ENCODE measurements at places on chromosomes 12 and 14. TPM values are rescaled to one million over a fixed set of nuclear protein-coding genes. Genes with fewer than 3 reads are reported as not detected.
A peak's percentile ranks its signal among the peaks of the same experiment; 100 is the strongest.

LRRC10 gene
- total RNA-seq = not detected

GLS2 gene
- total RNA-seq = not detected

KCNH3 gene
- 0.43 TPM for total RNA-seq

SYNJ2BP gene
- total RNA-seq = 11.8 TPM

LRP6 gene
- 34.4 TPM for total RNA-seq

P2RX2 gene
- total RNA-seq = not detected

WSCD2 gene
- 65.3 TPM for total RNA-seq

ARMH4 gene
- 49.9 TPM for total RNA-seq

KRT82 gene
- total RNA-seq = not detected

DNA sequence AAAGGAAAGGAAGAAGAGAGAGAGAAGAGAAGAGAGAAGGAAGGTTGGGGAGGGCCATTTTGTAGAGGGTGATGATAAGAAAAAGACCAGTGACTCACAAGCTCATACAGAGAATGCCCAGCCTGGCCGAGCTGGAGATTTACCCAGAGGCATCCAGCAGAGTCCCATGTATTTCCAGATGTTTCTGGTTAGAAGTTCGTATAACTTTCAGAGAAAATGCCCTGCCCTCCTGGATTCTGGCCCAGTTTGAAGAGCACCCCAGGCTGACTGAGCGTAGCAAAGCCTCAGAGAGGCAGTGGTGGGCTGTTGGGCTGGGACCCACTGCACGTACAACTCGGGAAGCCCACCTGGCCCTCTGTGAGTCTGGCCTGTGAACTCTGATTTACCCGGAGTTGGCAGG lies 221.8 kb downstream of the SLC41A2 start:
- no peak for DNase-seq
- no peaks in the 10 kb centered on the region for H3K36me3 ChIP-seq
- H3K4me1 ChIP-seq = no peaks in the 10 kb centered on the region

DNA sequence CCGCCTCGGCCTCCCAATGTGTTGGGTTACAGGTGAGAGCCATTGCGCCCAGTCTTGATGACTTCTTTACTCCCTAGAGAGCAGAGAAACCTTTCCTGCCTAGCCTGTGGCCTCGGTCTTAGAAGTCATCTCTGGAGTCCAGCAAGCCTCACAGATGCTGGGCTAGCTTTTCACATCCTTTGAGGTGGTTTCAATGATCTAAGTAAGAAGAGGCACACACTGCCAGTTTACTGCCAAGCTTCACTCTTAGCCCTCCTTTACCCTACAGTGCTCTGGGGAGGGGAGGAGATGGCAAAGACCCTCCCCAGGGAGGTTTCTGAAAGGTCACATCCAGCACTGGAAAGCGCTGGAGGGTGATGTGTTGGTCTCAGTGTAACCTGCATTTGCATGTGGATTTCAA lies 304.8 kb downstream of the PCNX1 start:
- DNase-seq = no peak
- H3K27me3 ChIP-seq = no peaks in the 10 kb centered on the region

DNA sequence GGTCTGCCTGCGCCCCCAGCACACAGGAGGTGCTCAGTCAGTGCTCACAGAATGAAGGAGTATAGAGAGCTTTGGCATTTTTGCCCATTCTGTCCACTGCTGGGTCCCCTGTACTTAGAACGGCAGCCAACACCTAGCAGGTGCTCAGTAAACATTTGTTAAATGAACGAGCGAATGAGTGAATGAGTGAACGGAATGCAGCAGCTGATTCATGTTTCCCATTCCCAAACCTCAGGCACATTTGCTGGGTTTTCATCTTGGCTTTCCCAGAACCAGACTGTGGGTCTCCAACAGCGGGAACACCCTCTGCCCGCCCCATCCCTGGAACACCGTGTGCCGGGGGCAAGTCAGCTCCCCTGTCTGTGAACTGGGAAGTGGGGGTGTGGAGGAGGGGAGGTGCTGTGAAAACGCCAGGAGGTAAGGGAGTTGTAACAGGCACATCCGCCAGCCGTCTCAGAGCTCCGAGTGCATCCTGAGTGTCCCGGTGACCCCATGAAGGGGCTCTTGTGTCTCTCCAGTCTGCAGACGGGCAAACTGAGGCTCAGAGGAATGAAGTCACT lies 47.3 kb downstream of the SCARB1 start:
- H3K4me3 ChIP-seq = no peak overlapping the region
- no peaks in the 10 kb centered on the region for H3K27me3 ChIP-seq
- no peak overlapping the region for H3K27ac ChIP-seq
- H3K36me3 ChIP-seq = no peaks in the 10 kb centered on the region
- DNase-seq = no peak
- H3K4me1 ChIP-seq = no peaks in the 10 kb centered on the region

- H3K4me3 ChIP-seq = peak within 1 kb of the TSS; percentile 91
- H3K27ac ChIP-seq = peak within 1 kb of the TSS; percentile 99
- no peaks in the 10 kb centered on the region for H3K36me3 ChIP-seq
- H3K4me1 ChIP-seq = peaks cover 9% of the 10 kb centered on the region
- H3K27me3 ChIP-seq = no peaks in the 10 kb centered on the region
- peak; percentile 85 for DNase-seq
These were observed at the start of gene ARID4A for GRCh38 chr14:58298477-58299400. TSS of gene ARID4A (plus strand) at chr14:58298555. CDS start at chr14:58299855, 1,300 bp downstream.

DNA sequence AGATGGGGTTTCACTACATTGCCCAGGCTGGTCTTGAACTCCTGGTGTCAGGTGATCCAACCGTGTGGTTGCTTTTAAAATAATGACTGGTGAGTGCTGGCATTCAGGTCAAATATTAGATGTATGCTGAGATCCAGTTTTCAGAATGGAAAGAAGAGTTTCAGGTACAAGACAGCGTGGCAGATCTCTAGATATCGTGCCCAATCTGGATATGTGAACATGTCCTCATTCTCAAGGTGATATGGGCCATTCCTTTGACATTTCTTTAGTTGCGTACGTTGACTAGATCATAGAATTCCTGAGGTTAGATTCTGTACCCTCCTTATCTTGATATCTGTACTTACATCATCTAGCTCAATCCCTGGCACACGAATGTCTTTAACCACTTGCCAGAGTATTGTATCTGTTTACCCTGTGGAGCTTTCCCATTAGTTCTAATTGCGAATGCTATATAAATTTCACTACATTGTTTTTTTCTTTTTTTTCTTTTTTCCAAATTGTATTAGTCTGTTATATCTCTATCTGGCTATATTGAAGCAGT lies 80.2 kb downstream of the ANO6 start:
- DNase-seq = no peak
- no peak overlapping the region for H3K4me3 ChIP-seq
- H3K27ac ChIP-seq = no peak overlapping the region
- H3K36me3 ChIP-seq = no peaks in the 10 kb centered on the region
- H3K4me1 ChIP-seq = no peaks in the 10 kb centered on the region

GRCh38 chr14:79528828-79529416 lies 682.4 kb downstream of the DIO2 start:
- DNase-seq = no peak
- no peak overlapping the region for H3K4me3 ChIP-seq
- no peak overlapping the region for H3K27ac ChIP-seq

GRCh38 chr12:31585895-31586294 lies 5.0 kb downstream of the DENND5B start:
- H3K4me1 ChIP-seq = no peaks in the 10 kb centered on the region
- H3K27ac ChIP-seq = no peak overlapping the region
- H3K4me3 ChIP-seq = no peak overlapping the region
- H3K36me3 ChIP-seq = no peaks in the 10 kb centered on the region
- DNase-seq = no peak

- H3K27me3 ChIP-seq = no peaks in the 10 kb centered on the region
- no peak overlapping the region for H3K27ac ChIP-seq
- H3K4me3 ChIP-seq = no peak overlapping the region
These were observed 50.1 kb upstream of the RERGL start for GRCh38 chr12:18139989-18140596.

DNA sequence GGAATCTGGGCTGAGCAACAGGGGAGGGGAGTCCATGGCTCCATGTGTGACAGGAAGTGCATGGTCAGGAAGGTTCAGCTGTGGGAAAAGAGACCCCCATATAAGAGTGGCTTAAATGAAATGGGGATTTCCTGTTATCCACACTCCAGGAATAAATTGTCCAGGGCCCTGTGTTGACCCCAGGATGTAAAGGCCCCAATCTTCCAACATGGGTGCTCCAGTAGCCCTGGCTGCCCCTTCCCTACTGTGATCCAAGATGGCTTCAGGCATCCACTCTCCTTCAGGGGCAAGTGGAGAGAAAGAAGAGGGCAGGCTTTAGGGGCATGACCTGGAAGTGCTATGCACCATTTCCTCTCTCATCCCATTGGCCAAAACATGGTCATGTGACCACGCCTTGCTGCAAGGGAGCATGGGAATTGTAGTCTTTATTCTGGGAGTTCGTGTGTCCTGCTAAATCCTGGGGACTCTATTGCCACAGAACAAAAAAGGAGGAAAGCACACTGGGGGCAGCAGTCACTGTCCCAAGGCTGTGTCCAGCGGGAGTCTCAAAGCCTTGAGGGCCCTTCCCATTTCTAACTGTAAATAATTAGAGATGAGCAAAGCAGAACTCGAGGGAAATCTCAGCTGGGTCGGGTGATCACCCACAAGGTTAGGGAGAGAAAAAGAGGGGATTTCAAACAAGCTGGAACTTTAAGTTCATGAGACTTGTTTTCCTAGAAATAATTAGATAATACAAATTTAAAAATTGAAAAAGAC lies 289.2 kb downstream of the ADGRD1 start:
- H3K27ac ChIP-seq = no peak overlapping the region
- no peak overlapping the region for H3K4me3 ChIP-seq

- H3K27ac ChIP-seq = no peak overlapping the region
- H3K4me3 ChIP-seq = no peak overlapping the region
- H3K4me1 ChIP-seq = no peaks in the 10 kb centered on the region
- no peaks in the 10 kb centered on the region for H3K36me3 ChIP-seq
- H3K27me3 ChIP-seq = no peaks in the 10 kb centered on the region
These were observed 34.1 kb upstream of the CPM start for GRCh38 chr12:68967046-68967445.

- no peak overlapping the region for H3K4me3 ChIP-seq
- H3K27me3 ChIP-seq = no peaks in the 10 kb centered on the region
- DNase-seq = no peak
These were observed 13.1 kb downstream of the EVL start for GRCh38 chr14:100078216-100078803.

GRCh38 chr12:11678781-11679180 lies 29.3 kb downstream of the ETV6 start:
- H3K27me3 ChIP-seq = no peaks in the 10 kb centered on the region
- no peak overlapping the region for H3K4me3 ChIP-seq
- DNase-seq = no peak
- no peaks in the 10 kb centered on the region for H3K4me1 ChIP-seq
- no peak overlapping the region for H3K27ac ChIP-seq

DNA sequence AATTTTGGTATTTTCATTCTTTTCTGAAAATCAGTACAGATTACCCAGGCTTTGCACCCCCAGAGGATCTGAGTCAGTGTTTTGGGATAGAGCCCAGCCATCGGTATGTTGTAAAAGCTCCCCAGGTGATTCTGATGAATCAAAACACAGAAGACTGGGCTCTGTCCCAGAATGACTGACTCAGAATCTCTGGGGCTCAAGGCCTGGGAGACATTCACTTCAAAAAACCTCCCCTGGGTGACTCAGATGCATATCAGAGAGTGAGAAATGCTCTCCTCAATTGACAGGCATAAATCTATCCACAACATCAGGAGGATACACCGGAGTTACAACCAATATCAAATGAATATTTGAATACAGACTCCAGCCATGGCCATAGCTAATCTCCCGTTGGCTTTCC lies 32.6 kb downstream of the SLC35F4 start:
- DNase-seq = peak; percentile 37
- no peak overlapping the region for H3K4me3 ChIP-seq
- H3K4me1 ChIP-seq = no peaks in the 10 kb centered on the region
- H3K27me3 ChIP-seq = no peaks in the 10 kb centered on the region
- no peaks in the 10 kb centered on the region for H3K36me3 ChIP-seq

- no peaks in the 10 kb centered on the region for H3K4me1 ChIP-seq
- no peak overlapping the region for H3K27ac ChIP-seq
- no peaks in the 10 kb centered on the region for H3K27me3 ChIP-seq
- no peaks in the 10 kb centered on the region for H3K36me3 ChIP-seq
- no peak overlapping the region for H3K4me3 ChIP-seq
These were observed 57.9 kb downstream of the SCFD1 start for GRCh38 chr14:30680036-30680435.

- DNase-seq = no peak
- H3K4me1 ChIP-seq = no peaks in the 10 kb centered on the region
- no peaks in the 10 kb centered on the region for H3K27me3 ChIP-seq
- H3K27ac ChIP-seq = no peak overlapping the region
These were observed 3.2 kb downstream of the GZMH start for GRCh38 chr14:24606297-24606696.

- H3K4me3 ChIP-seq = no peak overlapping the region
- no peaks in the 10 kb centered on the region for H3K4me1 ChIP-seq
- H3K36me3 ChIP-seq = no peaks in the 10 kb centered on the region
These were observed 1212.4 kb upstream of the TMEM132C start for GRCh38 chr12:127054531-127054930.

GRCh38 chr12:111505601-111506036 lies 93.5 kb downstream of the ATXN2 start:
- DNase-seq = no peak
- no peaks in the 10 kb centered on the region for H3K27me3 ChIP-seq
- no peaks in the 10 kb centered on the region for H3K36me3 ChIP-seq
- no peak overlapping the region for H3K4me3 ChIP-seq
- no peak overlapping the region for H3K27ac ChIP-seq
- no peaks in the 10 kb centered on the region for H3K4me1 ChIP-seq

GRCh38 chr12:106750524-106750923 lies 24.0 kb upstream of the RIC8B start:
- no peak overlapping the region for H3K27ac ChIP-seq
- no peaks in the 10 kb centered on the region for H3K36me3 ChIP-seq
- no peaks in the 10 kb centered on the region for H3K4me1 ChIP-seq
- no peak for DNase-seq
- no peak overlapping the region for H3K4me3 ChIP-seq

GRCh38 chr12:51381226-51382079 lies 9.8 kb downstream of the GALNT6 start:
- no peaks in the 10 kb centered on the region for H3K4me1 ChIP-seq
- no peaks in the 10 kb centered on the region for H3K27me3 ChIP-seq
- H3K36me3 ChIP-seq = no peaks in the 10 kb centered on the region
- H3K27ac ChIP-seq = no peak overlapping the region
- H3K4me3 ChIP-seq = no peak overlapping the region
- DNase-seq = no peak

GRCh38 chr12:2138871-2139308 lies 86.1 kb downstream of the CACNA1C start:
- no peak for DNase-seq
- no peak overlapping the region for H3K27ac ChIP-seq
- H3K27me3 ChIP-seq = no peaks in the 10 kb centered on the region
- no peak overlapping the region for H3K4me3 ChIP-seq

DNA sequence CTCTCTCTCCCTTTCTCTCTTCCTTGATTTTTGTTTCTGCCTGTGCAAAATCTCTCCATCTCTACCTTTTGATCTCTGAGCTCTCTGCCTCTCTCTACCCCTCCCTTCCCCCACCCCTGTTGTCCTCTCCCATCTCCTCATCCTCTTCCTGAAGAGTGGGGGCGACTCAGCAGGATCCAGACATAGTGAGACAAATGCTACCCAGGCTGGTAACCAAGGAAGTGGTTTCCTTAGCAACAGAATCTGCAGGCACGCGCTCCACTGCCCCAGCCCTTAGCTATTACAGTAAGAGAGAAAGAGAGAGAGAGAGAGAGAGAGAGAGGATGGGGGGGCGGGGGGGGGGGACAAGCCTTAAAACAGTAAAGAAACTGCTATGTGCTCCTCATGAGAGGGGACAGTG lies 85.6 kb downstream of the CMKLR1 start:
- H3K27me3 ChIP-seq = no peaks in the 10 kb centered on the region
- no peaks in the 10 kb centered on the region for H3K36me3 ChIP-seq
- H3K4me1 ChIP-seq = no peaks in the 10 kb centered on the region

GRCh38 chr12:112685321-112685720 lies 106.2 kb upstream of the RPH3A start:
- no peaks in the 10 kb centered on the region for H3K36me3 ChIP-seq
- H3K4me1 ChIP-seq = no peaks in the 10 kb centered on the region
- H3K27ac ChIP-seq = no peak overlapping the region
- H3K4me3 ChIP-seq = no peak overlapping the region

Data from uterus (tissue), 4 donors.